T-helper 22 cell (primary cell): ENCODE measurements at places on chromosomes 6 and 20.
A peak's percentile ranks its signal among the peaks of the same experiment; 100 is the strongest.

- no peak for DNase-seq
Measured at GRCh38 chr6:25384967-25385366, 105.8 kb downstream of the CARMIL1 start.

DNA sequence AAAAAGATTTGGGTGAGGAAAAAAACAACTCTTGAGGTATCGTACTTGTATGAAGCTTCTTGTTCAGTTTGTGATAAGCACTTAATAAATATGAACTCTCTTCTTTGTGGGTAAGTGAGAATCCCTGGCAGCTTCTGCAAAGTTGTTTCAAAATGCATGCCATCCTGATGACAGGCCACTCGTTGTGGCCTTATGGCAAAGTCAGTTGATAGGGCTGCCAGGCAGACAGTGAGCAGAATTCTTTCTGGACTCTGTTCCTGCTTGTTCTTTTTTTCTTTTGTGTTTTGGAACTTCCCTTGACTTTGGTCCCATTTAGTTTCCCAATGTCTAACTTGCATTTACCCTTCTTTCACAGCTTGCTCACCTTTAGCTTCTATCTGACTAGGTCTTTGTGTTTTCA, 983.5 kb upstream of the FLRT3 start:
- DNase-seq = no peak

DNA sequence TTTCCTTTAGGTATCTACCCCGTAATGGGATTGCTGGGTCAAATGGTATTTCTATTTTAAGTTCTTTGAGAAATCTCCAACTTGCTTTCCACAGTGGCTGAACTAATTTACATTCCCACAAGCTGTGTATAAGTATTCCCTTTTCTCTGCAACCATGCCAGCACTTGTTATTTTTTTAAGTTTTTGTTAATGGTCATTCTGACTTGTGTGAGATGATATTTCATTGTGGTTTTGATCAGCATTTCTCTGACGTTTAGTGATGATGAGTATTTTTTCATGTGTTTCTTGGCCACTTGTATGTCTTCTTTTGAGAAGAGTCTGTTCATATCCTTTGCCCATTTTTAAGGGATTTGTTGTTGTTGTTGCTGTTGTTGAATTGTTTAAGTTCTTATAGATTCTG, 871.1 kb downstream of the KIF16B start:
- no peak for DNase-seq

GRCh38 chr20:36460648-36461599, 80.4 kb upstream of the MYL9 start:
- DNase-seq = peak; percentile 86

DNA sequence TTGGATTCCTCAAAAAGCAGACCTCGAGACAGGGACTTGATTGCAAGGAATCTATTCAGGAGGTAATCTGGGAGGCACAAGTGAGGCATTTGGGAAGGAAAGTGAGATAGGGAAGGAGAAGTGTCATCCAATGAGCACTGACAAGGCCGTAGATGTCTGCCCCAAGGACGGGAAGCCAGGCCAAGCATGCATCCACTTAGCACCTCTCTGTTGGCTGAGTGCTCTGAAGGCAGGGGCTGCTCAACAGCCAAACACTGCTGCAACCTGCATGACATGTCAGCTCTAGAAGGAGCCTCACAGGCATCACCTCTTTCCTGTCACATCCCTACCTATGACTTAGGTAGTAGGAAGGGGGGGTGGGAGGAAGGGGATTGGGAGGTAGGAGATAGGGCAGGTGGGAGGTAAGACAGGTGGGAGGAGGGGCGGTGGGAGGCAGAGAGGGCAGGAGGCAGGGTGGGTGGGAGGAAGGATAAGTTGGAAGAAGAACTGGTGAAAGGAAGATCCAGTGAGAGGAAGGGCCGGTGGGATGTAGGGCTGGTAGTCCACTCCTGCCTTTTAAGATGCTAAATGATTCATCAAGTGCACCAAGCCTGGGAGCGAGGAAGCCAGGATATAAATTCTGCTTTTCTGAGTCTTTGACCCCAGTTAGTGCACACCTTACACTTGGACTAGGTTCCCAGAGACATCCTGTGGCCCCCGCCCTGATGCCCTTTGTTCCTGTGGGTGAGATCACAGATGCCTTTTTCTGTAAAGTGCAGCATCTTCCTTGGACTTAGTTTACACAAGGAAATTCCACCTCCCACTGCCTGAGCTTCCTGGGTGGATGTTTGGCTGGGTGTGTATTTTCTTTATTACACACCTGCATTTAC, 83.8 kb upstream of the NXT1 start:
- DNase-seq = no peak

DNA sequence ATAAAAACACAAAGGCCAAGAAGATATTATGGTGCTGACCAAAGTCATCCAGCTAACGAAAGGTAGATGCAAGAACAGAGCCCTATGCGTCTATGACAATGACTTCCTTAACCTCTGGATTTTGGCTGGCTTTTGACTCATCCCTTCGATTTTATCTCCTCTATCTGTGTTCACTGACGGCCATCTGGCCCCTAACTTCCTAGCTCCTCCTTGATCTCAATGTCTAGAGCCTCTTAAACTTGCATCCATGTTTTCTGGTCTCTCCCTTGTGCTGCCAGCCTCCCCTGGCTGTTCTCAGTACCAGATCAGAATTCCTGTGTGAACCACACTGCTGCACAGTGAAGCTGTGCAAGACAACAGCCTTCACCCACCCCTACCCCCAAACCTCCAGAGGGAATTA, 452.9 kb downstream of the UTRN start:
- DNase-seq = no peak

GRCh38 chr6:16421462-16421960, 183.1 kb downstream of the GMPR start:
- no peak for DNase-seq

GRCh38 chr20:52054123-52054522, 137.5 kb downstream of the ZFP64 start:
- DNase-seq = no peak

DNA sequence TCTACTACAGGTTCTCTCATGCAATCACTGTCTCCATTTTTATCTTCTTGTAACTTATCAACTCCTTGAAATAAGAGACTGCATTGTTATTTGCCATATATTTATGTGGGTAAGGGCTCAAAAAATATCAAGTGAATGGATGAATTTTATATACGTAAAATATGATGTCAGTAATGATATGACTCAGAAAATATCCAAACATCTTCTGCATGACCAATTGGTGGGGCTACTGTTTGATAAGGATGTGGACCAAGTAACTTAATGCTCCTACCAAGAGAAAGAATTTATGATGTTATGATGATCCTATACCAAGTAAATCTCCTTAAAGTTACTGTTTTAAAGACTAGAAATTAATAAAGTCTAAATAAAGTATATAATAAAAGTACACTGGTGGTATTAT, 103.7 kb downstream of the OGFRL1 start:
- DNase-seq = no peak

GRCh38 chr6:10481101-10481500, 40.0 kb upstream of the GCNT2 start:
- DNase-seq = no peak

- DNase-seq = no peak
Measured at GRCh38 chr6:6772751-6773150, 184.2 kb downstream of the LY86 start.

DNA sequence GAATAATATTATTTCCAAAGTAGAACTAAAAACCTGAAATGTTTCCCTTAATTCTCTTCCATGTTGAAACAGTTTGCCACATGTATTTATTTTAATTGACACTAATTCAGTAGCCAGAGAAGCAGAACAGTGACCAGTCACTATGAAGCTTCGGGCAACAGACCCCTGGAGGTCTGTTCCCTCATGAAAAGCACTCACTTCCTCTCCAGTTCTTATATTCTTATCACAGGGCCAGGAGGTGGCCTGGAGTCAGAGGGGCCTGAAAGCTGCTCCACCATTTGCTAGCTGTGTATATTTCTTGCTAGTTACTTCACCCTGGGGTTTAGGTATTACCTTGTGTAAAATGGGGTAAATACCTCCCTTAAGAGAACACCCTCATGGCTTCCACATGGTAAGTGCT, 49.1 kb downstream of the MAP7 start:
- no peak for DNase-seq

DNA sequence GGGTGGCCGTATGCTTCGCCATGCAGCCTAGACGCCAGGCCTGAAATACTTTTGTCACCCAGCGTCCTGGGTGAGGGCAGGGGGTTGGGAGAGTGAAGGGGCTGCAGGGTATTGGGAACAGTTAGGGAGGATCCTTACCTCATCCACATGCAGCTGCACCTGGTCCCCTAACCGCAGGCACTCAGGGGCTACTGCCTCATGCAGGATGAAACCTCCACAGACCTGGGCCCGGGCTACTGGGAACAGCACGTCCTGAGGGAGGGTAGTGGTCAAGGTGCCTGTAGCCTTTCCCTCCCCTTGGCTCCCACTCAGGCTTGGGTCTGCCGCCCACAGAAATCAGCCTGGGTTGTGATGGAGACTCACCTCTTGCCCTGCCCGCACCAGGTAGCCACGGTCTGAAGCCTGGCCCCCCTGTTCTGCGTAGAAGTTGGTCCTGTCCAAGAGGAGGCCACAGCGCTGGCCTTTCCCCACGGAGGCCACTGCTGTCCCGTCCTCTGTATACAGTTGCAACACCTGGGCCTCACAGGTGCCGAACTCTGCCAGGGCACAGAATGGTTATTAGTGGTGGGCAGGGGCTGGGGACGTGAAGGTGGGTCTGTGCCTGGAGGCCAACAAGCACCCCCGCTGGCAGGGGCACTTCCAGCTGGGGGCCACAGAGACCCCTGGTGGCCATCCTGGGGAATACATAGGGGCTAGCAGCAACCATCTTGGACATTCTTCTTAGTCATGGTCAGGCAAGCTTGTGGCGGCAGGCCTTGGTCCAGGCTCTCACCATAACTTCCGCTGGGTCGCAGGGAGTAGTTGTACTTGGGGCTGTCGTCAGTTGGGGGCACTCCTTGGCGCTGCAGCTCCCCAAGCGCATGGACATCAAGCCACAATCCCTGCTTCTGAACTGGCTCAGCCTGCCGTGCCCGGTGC, 8.6 kb downstream of the AARS2 start:
- DNase-seq = no peak

- peak; percentile 89 for DNase-seq
Measured at GRCh38 chr20:32972181-32973076, 31.8 kb downstream of the SUN5 start.

DNA sequence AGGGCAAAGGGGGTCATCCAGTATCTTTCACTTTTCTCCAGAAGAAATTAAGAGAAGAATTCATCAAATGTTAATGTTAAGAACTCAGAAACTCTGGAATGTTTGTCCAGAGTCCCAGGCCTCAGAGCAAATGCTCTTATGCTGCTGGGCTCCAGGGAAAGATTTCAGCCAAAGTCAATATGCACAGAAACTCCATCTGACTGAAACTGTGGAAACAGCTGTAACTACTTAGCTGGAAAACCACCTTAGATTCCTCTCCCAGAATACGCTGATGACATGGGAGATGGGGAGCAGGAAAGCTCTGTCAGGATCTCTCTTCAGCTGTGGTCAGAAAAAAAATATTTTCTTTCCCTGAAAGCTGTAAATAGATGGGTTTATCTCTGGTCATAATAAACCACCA, 559.6 kb downstream of the RFPL4B start:
- no peak for DNase-seq

- no peak for DNase-seq
Measured at GRCh38 chr6:14584450-14584849, 466.9 kb downstream of the CD83 start.

- DNase-seq = no peak
Measured at GRCh38 chr20:18195931-18196330, 58.3 kb downstream of the KAT14 start.

DNA sequence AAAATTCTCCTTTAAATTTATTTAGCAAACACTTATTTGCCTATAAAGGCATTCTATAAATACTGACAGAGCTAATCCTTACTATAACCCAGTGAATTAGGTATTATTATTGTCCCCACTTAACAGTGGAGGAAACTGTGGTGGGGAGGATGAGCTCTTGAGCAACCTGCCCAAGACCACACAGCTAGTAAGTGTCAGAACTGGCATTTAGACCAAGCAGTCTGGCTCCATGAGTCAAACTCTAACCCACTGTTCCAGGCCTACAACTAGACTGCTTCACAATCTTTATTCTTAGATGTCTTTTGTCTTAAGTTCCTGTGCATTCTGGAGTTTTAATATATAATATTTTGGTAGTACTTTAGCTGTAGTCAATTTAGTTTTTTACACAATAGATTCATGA, 530.8 kb downstream of the BCKDHB start:
- no peak for DNase-seq

DNA sequence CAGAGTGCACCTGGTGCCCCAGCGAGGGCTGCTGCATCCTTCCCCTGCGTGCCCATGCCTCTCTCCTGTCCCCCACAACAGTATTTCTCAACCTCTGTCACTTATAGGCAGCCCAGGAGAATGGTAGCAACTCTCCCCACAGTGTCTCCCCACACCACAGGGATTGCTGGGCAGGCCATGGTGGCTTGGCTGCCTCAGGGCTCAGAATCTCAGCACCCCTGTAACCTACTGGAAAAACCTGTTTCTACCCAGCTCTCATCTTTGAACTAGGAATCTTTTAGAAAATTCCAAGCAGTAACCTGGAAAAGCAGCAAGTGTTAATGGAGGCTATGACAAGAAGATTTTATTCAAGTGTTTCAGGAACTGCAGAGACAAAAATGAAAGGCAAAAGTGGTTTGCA, 38.0 kb downstream of the CD164 start:
- DNase-seq = no peak

- DNase-seq = no peak
Measured at GRCh38 chr6:31055441-31055840, 45.2 kb downstream of the MUC22 start.

DNA sequence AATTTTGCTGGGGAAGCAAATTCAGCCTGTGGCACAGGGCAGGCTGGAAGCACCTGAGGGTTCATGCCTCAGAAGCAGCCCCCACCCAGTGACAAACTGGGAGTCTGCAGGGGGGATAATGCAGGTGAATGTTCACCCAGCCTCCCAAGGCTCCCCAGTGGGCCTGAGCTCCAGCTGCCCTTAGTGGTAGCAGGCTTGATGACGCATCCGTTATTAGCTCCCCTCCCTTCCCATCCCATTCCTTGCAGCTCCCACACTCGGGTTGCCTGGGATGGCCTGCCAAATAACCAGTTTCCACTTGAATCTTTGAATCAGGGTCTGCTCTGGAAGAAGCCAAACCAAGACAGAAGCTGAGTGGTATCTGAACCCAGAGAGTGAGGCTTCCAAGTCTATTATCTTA, 15.8 kb downstream of the KCNK15 start:
- DNase-seq = no peak

DNA sequence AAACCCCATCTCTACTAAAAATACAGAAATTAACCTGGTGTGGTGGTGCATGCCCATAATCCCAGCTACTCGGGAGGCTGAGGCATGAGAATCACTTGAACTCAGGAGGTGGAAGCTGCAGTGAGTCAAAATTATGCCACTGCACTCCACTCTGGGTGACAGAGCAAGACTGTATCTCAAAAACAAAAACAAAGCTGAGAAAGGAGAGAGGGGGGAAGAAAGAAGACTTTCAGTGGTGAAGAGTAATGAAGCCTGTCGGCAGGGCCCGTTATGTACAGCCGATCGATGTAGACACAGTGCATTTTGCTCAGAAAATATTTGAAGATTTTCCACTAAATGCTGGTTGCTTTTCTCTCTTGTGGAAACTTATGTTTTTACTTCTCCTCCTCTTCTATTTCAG, 13.8 kb downstream of the VAPB start:
- DNase-seq = no peak

GRCh38 chr6:51299621-51300380, 481.1 kb downstream of the TFAP2B start:
- no peak for DNase-seq
